ENCODE measurements at places on chromosomes 5 and 9. TPM values are rescaled to one million over a fixed set of nuclear protein-coding genes. Genes with fewer than 3 reads are reported as not detected.

- no peak for DNase-seq
Measured at GRCh38 chr5:147751-148150, 43.5 kb upstream of the LRRC14B start.

DNA sequence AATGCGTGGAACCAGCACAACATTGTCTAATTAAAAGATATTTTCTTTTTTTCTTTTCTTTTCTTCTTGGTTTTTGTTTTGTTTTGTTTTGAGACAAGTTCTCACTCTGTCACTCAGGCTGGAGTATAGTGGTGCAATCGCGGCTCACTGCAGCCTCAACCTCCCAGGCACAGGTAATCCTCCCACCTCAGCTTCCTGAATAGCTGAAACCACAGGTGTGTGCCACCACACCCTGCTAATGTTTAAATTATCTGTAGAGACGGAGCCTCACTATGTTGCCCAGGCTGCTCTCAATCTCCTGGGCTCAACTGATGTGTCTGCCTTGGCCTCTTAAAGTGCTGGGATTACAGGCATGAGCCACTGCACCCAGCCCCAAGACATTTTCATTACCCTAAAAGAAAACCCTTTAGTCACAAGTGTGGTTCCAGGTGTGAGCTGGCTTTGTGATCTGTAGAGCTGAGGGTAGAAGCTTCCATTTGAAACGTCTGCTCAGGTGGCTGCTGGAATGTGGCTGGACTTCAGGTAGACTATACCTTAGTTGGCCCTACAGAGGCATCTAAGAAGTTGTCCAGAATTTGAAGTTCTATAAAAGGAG, 19.1 kb upstream of the NEK6 start:
- no peak for DNase-seq

DNA sequence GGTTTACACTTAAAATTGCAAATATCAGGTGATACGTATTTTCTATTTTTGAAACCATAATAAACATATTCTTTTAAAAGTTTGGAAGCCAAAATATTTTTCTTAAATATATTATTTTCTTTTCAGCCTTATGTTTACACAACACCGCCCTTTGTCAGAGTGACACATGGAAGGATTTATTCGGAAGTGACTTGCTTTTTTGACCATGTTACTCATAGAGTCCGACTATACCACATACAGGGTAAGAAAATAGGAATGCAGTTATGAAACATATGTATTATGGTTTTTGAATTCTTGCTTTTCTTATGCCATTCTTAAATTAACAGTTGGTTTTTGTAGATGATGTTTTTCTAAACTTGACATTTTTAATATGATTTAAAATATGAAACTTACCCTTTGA, 133.9 kb downstream of the MAN2A1 start:
- DNase-seq = no peak

DNA sequence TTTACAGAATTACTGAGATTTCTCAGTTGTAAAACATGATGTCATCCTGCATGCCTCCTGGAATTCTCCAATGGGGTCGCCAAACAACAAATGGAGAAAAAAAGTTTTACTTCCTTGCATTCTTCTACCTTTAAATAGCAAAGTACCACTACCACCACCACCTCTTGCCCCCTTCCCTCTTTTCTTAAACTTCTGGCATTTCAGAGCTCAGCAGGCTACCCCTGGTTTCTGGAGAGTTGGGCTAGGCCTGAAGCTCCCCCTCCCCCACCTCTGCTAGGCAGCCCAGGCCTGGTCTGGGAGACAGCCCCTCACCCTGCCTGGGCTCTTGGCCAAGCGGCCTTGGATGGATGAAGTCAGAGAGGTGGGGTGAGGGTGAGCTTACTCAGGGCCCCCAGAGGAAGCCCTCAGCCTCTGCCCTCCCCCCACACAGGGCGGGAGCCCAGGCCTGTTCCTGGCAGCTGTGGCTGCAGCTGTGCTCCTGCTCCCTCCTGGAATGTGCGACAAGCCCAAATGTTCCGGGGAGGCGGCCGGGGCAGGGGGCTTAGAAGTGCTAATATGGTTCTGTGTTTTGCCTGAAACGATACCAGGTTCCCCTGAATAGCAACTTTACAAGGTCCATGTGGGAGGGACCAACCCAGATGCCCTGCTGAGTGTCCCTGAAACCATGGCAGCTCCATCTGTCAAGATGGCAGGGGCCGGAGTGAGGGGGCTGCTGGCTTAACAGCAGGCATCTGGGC, 6.0 kb upstream of the CCIN start:
- peak; percentile 87 for DNase-seq

DNA sequence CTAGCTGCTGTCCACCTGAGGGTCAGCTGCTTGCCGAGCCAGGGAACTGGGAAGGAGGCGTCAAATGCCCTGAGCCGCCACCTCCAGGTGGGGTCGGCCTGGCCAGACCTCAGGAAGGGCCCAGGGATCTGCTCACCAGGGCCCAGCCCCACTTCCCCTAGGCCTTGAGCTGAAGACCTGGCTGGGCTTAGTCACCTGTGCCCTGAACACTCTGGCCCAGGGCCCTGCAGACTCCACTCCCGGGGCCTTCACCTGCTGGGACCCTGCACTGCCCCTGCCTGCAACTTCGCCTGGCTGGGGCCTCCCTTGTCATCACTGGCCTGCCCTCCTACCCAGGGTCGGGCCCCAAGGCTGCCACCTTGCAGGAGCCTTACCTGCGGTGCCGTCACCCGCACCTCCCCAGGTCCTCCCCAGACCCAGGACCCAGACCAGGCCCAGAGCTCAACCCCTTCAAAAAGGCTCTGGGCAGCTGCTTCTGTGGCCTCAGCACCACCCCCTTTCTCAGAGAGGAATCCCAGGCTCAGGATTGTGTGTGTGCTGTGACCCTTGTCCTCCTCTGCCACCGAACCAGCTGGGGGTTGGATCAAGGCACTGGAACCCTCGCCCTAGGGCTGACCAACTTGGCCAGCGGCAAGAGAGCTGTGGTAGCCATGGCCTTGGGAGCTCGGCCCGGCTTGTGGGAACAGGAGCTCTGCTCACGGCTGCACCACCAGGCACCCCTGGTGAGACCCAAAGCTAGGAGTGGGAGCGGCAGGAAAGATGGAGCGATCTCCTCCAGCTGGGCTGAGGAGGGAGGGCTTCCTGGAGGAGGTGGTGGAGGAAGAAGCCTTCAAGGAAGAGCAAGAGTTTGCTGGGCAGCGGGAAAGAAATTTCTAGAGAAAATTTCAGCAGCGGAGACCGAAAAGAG, 1.2 kb upstream of the NELFB start:
- no peak for DNase-seq

DNA sequence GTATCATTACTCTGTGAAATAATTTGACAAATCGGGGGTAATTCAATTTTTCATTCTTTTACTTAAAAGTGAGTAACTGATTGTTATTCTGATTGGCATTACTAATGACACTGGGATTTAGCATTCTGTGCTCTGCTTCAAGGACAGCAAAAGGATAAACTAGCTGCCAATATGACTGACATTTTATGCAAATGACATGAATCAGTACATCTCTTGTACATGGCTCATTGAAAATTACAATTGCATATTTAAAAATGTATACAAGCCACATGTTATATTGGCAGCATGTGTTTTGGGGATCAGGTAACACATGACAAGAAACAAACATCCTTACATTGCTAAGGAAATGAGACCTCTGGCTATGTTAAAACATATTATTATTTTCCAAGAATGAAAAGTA, 79.0 kb downstream of the SMC2 start:
- no peak for DNase-seq

GRCh38 chr5:55159763-55160492, at the start of gene GPX8:
Gene GPX8, plus strand, starts transcription at chr5:55160171. Its CDS starts 22 bp downstream, at chr5:55160193.
- peak; percentile 21 for DNase-seq

DNA sequence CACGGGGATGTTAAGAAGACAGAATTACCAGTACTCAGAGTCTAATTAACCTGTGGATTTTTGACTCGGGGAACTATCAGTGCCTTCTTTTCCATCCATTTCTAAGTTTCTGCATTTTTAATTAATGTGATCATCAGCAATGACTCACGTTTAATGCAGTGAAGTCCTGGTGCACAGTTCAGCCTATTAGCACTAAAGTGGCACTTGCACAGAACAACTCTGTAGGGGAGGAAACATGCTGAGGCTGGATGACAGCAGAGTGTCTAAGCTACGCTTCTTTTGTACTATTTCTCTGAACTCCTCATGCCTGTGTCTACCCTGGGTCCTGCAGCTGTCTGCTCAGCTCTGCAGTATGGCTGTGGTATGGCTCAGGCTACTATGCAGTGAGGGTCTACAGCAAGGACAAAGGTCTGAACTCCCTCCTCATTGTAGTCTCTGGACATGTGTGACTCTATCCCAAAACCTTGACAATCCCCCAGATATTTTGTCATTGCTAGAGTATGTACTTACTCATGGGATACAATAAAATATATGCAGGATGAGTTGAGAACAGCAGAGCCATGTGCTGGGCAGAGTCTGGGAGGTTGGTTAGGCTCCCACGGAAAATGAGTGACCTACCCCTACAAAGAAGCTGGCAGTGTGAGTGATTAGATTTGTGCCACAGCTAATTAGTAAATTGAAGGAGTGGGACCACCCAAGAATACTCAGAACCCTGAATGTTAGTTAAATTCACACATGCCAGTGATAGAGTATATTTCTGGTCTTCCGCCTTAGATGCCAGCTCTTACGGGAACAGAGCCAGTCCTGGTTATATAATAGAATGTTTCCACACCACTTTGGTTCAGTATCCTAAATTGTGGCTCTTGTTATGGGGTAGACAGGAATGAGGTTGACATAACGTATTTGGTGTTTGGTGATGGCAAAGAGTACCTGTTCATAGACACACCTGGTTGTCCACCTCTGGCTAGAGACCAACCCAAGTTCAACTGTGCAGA, 148.0 kb downstream of the GHR start:
- DNase-seq = no peak

Gene CHSY3
- total RNA-seq = 0.98 TPM

DNA sequence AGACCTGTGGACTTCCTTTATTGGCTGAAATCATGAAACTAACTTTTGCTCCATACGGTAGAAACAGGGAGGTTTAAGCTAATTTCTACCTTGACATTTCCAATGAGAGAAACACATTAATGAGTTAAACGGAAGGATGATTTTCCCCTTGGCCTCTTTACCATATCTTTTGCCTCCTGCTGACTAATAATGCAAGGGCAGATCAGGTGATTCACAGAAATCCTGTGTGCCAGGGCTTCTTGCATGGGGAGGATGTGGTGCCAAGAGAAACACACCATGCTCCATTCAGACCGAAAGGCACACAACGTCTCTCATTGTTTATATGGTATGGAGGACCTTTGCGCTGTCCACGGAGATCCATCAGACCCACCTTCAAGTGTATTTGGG, 17.4 kb upstream of the PRLR start:
- no peak for DNase-seq

DNA sequence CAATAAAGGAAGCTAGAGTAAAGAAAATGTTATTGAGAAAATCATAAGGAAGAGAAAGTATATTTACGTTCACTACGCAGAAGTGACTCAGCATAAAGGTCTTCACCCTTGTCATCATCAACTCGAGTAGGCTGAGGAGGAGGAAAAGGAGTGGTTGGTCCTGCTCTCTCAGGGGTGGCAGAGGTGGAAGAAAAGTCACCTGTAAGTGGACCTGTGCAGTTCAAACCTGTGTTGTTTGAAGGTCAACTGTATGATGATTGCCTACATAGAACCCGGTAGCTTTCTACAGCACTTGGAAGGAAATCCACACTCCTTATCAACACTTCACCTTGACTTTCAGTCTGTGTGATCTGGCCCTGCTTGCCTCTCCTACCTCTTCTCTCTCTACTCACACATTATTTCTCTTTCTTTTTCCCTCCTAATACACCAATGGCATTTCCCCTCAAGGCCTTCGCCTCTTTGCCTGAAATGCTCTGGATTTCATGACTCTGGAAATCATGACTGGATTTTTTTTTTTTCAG, 109.3 kb upstream of the CPEB4 start:
- no peak for DNase-seq

DNA sequence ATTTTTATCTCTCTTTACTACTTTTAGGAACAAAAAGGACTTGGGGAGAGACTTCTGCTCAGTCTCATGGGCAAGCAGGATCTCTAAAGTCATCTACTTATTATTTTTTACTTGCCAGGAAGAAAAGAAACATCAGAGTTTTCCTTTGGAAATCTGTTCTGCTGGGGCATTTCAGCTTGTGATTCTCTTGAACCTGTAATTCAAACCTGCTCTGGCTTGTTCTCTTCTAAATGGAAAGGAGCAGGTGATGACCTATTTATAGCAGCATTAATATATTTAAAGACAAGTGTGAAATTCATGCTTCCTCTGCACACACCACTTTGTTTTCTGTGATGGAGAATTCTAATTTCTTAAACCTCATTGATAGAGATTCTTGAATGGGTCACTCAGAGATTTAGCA, 2.0 kb downstream of the ADCY2 start:
- no peak for DNase-seq

Gene FGF1
- total RNA-seq = not detected

Gene ARL10
- total RNA-seq = 11.4 TPM

Data from WTC11 (cell line).